ENCODE measurements at places on chromosomes 12 and 14. TPM values are rescaled to one million over a fixed set of nuclear protein-coding genes. Genes with fewer than 3 reads are reported as not detected.

KRT7 gene
- not detected for total RNA-seq

SERPINA5 gene
- total RNA-seq, result 1.4 TPM

FBXO21 gene
- total RNA-seq, result 60.3 TPM

JKAMP gene
- total RNA-seq, result 38.1 TPM

PAX9 gene
- not detected for total RNA-seq

MYRFL gene
- total RNA-seq, result 0.42 TPM

NOS1 gene
- total RNA-seq, result 0.07 TPM

- no peak for DNase-seq
These were observed 235.3 kb downstream of the PLCZ1 start for GRCh38 chr12:18502422-18502968.

DNA sequence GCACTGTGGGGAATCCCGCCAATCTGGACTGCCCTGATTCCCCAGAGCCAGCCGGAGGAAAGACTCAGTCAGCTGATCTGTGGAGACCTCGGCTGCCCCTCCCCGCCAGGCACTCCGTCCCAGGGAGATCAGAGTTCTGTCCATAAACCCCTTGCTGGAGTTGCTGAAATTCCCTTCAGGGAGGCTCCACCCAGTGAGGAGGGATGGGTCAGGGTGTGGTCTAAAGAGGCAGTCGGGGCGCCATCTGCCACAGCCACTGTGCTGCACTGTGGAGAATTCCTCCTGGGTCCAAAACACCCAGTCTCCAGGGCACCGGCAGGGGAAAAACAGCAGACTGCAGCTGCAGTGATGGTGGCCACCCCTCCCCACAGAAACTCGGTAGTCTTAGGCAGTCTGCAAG lies 1922.3 kb upstream of the FLRT2 start:
- DNase-seq, result no peak

- no peak for DNase-seq
These were observed 270.8 kb downstream of the FOXG1 start for GRCh38 chr14:29037411-29037810.

DNA sequence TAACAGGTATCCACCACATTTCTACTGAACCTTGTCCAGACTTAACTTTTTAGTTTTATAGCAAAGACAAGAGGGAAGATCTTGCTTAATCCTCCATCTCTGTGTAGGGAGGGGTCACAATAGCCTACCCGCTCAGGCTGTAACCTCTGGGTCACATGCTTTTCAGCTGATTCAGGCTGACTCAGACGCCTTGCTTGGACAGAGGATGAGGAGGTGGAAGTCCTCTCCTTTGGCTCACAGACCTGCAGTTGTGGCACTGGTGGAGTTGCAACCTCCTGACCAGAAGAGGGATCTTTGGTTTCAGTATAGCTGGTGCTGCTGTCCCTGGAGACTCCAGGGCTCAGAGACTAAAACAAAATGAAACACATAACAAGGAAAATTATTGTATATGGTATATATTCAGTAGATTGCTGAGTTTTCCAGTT lies 16.2 kb downstream of the ACIN1 start:
- no peak for DNase-seq

GRCh38 chr14:51603495-51603894 lies 48.2 kb upstream of the FRMD6 start:
- no peak for DNase-seq

DNA sequence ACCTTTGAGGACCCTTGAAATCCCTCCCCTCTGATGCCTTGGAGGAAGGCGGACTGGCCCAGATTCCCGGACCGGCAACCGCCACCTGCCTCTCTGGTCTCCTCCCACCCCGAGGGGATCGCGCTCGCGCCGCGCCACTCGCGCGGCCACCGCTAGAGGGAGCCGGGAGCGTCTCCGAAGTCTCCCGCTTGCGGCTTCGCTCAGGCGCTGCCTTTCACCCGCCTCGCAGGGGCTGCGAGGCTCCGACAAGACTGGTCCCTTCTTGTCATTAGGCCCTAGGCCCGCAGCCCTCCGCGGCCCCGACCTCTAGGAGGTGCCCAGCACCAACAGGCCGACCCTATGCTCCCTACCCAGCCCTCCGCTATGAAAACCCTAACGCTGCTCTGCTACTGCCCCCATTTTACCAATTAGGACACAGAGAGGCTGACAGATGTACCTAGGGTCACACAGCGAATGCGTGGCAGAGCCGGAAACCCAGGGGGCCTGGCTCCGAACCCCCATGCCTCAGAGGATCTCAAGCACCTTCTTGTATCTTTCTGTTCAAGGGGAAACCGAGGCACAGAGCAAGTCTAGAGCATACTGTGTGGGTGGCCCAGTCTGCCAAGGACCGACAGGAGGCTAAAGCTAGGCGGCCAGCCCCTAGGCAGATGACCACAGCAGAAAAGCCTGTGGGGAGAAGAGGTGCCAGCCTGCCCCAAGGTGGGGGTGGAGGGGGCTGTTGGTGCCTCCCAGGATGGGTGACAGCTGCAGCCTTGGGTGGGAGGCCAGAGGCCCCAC lies 21.4 kb upstream of the VSX2 start:
- DNase-seq, result peak; percentile 92

DNA sequence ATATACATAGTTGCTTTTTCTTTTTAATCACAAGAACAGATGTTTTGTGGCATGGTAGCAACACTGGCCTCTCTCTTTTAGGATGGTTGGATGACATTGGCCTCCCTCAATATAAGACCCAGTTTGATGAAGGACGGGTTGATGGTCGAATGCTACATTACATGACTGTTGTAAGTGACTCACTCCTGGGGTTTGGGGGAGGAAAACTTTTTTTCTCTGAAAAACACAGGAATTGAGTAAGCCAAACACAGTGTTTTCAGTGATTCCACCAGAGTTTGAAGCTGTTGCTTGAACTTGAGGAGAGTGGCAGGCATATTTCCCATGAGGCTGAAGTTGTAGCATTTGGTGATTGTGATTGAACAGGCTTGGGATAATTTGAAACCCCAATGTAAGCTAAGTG lies 13.7 kb upstream of the REP15 start:
- no peak for DNase-seq

DNA sequence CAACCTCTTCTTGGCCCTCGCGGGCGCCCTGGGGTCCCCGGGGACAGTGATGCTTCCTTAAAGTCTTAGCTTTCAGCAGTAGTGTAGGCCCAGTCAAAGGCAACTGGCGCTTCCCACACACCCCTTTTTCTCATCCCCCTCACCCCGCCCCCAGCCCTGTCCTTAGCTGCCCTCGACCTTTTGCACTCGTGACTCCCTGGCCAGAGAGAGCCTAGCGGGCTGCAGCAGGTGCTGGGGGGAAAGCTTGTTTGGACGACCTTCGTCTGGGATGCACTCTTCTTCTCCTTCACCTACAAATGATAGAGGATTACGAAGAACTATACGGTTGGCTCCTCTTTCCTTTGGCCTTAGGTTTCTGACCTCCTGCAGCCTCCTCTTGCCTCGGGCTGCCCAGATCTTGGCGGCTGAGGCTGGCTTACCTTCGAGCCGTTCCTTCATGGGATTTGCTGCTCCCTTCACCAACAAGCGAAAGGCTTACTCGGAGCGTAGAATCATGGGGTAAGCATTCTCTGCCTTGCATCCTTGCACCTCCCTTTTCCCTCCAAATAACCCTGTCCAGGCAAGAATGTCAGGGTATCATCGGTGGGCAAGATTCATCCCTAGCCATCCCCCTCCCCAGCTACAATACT lies 815 bp downstream of the COQ10A start:
- no peak for DNase-seq

GRCh38 chr12:47808574-47809365 lies 10.9 kb downstream of the HDAC7 start:
- no peak for DNase-seq

DNA sequence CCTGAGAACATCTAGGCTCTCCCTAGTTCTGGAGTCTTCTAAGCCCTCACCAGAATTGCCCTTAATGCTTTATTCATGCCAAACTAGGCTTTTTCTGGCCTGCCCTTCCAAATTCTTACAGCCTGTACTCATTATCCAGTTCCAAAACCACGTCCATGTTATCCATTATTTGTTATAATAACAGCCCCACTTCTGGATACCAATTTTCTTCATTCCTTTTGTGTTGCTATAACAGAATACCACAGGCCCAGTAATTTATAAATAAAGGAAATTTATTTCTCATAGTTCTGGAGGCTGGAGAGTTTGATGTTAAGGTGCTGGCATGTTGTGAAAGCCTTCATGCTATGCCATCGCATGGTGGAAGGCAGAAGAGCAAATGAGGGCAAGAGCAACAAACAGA lies 68.0 kb upstream of the AMIGO2 start:
- no peak for DNase-seq

GRCh38 chr14:25537846-25538455 lies 488.0 kb upstream of the STXBP6 start:
- DNase-seq, result peak; percentile 37

DNA sequence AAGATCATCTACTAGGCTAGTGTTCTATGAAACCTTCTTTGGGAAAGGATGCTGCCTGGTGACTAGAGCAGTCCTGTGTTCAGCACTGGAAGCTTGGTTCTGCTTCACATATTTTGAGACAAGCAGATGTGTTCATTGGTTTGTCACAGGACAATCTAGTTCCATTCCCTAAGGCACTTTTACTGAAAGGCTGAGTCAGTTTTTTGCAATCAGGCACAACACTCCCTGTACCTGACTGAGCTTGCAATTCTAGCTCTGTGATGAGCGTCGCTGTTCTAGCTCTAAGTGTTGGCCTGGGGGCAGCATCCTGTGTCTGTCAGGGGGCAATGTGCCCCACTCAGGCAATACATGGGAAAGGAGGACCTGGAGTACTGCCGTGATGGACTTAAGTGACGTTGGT lies 144.4 kb downstream of the CAND1 start:
- no peak for DNase-seq

- no peak for DNase-seq
These were observed 46.0 kb upstream of the TRAF3 start for GRCh38 chr14:102731101-102731870.

DNA sequence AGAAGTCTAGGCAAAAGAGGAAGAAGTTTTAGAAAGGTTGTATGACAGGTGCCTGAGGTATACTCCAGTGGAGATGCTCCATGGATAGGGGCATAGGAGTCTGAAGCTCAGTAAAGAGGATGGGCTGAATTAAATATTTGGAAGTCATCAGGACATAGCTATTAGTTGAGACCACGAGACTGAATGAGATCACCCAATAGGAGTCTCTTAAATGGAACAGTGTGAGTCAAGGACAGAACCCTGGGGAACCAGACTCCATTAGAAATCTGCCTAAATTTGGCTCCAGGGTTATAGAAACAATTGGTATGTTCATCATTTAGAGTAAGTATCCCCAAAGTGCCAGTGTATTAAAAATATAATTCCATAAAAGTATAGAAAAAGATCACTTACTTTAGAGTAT lies 172.6 kb downstream of the PRKCH start:
- no peak for DNase-seq
